ENCODE measurements at places on chromosomes 2 and 18.

DNA sequence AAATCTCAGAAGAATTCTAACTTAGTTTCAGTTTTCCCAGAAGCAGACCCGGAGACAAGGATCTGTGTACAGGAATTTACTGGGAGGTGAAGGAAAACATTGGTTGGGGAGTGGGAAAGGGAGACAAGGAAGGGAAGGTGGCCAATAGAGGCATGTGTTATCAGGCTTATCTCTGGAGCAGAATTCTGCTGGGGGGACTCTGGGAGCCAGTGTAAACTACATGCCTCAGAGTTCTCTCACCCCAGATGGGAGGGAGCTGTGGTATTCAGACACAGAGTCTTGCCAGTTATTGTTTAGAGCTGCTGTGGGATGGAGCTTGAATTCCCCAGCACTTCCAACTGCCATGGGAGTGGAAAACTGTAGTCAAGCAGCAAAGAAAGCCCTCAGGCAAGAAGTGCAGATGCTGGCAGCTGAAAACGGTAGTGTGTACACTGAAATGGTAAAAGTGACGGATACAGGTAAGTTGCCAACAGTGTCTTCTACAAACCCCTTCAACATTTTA lies 19.0 kb downstream of the DNPEP start:
- DNase-seq, result no peak

- no peak for DNase-seq
Observed at GRCh38 chr2:130327703-130328527, 14.8 kb upstream of the IMP4 start.

- peak; percentile 76 for DNase-seq
Observed at GRCh38 chr2:96960153-96960961, 26.0 kb downstream of the FAM178B start.

GRCh38 chr2:127044977-127045661 lies 61.8 kb downstream of the BIN1 start:
- no peak for DNase-seq

DNA sequence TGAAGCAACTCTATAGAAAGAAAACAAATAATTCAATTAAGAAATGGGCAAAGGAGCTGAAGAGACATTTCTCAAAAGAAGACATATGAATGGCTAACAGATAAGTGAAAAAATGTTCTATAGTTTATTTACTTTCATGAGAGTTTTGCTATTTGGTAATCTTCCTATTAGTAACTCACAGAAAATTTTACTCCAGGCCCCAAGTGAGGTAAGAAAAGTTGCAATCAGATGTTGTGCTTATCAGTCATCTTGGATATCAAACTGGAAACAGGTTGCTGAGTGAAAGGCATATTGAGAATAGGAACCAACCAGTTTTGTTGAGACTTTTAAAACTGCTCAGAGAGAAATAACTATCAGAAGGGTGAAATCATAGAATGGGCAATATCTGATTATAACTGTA lies 1179.0 kb upstream of the ACVR2A start:
- DNase-seq, result no peak

DNA sequence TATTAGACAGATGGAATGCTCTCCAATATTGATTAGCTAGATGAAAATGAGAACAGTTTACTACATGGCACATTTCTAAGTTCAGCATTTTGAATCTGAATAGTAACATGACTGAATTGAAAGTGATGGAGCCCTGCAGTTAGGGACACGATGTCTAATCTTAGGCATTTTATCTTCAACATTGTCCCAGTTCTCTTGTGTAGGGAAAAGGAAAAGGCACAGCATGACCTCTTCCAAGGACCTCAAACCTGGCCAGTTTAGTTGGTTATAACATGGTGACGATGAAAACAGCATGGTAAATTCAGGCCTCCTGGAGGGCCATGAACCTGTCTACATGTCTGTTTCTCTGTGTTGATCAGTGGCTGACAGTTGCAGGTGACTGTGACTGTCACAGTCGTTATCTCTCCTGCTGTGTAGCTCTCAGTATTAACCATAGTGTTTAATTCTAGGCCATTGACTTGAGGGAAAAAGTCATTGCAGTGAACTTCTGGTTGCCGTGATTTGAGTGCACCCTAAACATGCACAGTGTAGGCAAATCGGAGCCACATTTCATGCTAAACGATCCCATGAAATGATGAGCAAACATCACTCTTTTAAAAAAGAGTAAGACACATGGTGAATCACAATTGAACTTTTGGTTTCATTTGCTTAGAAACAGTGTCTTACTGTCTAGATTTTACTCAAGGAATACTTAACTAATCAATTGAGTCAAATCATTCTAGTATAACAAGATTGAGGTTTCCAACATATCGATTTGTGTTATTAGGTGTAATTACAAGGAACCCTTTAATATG lies 129.7 kb downstream of the PHLPP1 start:
- DNase-seq, result no peak

- DNase-seq, result no peak
Observed at GRCh38 chr18:25350489-25351251, 1.3 kb downstream of the ZNF521 start.

DNA sequence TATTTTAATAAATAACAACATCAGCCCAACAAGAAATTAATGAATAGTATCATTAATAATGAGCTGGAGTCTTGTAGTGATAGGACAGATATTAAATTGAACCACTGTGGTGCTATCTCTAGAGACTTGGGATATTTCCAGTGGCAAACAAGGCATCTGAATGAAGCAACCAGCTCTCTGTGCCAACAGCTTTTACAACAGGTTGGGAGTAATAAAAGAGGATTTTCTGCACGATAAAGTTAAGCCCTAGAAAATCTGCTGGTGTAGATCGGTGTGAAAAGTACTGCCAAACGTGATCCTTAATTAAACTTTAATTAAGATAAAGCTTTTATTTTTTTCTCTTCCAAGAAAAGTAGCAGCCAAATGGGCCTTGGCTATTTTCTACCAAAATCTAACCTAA lies 385.5 kb downstream of the NR4A2 start:
- no peak for DNase-seq

DNA sequence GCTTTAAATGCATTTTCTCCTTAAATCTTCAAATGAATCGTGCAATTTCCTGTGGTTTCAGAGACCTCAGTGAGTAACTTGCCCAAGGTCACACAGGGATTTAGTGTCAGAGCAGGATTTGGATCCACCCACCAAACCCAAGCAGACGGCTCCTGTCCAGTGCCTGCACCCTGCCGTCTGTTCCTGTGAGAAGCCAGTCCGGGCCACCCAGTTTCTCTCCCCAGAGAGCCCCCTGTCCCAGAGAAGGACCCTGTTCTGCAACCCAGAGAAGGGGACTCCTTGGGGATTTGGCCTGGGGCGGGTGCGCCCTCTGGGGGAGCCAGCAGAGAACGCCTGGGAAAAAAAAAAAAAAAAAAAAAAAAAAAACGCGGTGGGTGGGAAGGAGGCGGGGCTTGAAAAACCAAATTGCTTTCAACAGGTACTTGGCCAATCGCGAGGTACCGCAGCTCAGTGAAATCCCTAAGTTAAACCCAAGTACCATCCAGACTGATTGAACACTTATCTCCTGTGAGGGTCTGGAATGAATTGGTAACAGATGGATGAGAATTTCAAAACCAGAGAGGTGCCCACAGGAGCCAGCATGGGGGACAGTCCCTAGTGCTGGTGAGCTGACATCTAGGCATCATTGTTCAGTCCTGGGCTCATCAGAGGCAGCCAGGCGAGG lies 30.9 kb upstream of the REEP1 start:
- DNase-seq, result no peak

DNA sequence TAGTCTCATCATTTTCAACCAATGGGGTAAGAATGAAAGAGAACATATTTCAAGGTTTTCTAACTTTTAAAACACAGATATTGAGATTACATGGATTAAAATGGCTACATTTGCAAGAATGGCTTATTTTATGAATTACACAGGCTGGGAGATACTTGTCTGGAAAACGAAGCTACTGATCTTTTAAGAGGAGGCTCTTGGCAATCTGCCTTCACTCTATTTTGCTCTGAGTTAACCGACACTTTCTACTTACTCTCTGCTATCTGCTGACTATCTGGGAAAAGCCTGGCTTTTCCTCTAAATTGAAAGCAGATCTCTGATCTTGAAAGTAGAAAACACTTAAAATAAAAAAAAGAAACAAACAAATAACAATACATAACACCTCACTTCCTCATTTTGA lies 325.4 kb upstream of the LINC00305 start:
- no peak for DNase-seq

GRCh38 chr2:67234440-67234839 lies 162.7 kb upstream of the ETAA1 start:
- no peak for DNase-seq

DNA sequence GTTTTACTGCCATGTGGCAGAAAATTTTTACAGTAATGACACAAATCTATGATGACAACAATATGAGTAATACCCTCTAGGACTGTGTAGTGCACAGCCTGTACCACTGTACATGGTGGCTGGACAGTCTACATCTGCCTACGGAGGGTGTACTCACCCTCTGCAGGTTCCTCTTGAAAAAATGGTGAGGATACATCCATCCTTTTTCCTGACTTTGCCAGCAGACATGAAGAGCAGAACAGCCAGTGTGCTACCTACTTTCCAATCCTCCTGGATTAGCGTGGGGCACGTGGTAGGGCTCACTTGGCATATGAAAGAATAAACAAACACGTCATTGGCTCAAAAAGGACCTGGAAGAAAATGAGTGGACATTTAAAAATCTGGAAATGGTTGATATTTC lies 62.6 kb downstream of the TRPM8 start:
- no peak for DNase-seq

GRCh38 chr2:120317916-120318315 lies 28.0 kb upstream of the INHBB start:
- no peak for DNase-seq

GRCh38 chr2:227687189-227687588 lies 20.6 kb downstream of the SCYGR5 start:
- DNase-seq, result no peak

DNA sequence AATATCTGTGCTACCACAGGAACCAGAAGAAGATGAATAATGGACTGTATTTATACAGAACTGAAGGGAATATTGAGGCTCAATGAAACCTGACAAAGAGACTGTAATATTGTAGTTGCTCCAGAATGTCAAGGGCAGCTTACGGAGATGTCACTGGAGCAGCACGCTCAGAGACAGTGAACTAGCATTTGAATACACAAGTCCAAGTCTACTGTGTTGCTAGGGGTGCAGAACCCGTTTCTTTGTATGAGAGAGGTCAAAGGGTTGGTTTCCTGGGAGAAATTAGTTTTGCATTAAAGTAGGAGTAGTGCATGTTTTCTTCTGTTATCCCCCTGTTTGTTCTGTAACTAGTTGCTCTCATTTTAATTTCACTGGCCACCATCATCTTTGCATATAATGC lies 1399.9 kb downstream of the DPP10 start:
- DNase-seq, result no peak

DNA sequence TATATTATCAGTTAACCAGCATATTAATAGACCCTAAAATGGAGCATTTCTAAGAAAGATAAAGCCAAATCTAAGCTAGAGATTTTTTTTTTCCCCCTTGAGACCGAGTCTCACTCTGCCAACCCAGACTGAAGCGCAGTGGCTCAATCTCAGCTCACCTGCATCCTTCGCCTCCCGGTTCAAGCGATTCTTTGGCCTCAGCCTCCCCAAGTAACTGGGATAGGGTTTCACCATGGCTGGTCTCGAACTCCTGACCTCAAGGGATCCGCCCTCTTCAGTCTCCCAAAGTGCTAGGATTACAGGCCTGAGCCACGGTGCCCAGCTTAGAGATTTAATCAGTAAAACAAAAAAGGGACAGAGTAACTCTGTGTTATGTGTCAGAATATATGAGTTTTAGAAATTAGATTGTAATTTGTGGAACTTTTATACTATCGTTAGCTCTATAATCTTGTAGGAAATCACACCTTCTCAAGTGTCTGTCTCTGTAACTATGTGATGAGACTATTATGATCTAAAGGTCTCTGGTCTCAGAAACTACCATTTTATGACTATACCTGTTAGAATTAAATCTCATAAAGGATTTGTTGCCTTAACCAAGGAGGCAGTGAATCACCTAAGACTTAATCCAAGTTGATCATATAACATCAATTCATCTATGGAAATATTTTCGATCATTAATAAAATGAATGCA lies 34.0 kb downstream of the YWHAQ start:
- DNase-seq, result no peak

DNA sequence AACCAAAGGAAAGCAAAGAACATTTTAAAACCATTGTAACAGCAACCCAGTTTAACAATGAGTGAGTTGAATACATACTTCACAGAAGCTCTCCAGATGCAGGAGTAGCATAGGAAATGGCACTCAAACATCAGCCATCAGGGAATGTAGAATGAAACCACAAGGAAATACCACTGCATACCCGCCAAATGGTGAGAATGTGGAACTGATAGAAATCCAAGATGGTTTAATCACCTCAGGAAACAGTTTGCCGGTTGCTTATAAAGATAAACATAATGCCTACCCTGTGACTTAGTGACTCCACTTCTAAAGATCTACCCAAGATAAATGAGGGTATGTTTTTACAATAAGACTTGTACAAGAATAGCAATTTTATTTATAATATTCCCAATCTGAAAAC lies 132.0 kb downstream of the GALNT1 start:
- no peak for DNase-seq

- DNase-seq, result no peak
Observed at GRCh38 chr2:37154785-37155184, 2.0 kb downstream of the EIF2AK2 start.

GRCh38 chr18:24071029-24071428 lies 56.5 kb downstream of the TTC39C start:
- no peak for DNase-seq

DNA sequence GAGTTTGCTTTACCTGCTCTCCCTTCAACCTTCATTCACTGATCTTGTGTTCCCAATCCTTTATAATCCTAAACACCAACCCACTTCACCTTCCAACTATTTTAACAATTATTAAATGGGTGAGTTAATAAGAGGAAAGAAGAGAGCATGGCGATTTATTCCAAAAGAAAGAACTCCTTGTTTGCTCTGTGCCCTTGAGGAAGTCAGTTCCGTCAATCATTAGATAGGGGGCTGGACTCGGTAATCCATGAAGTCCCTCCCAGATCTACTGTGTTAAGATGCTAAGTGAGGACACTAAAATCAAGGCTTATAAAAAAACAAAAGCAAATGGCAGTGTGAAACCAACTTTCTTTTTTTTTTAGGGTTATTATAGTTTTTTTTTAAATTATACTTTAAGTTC lies 589.9 kb downstream of the XIRP2 start:
- DNase-seq, result no peak

DNA sequence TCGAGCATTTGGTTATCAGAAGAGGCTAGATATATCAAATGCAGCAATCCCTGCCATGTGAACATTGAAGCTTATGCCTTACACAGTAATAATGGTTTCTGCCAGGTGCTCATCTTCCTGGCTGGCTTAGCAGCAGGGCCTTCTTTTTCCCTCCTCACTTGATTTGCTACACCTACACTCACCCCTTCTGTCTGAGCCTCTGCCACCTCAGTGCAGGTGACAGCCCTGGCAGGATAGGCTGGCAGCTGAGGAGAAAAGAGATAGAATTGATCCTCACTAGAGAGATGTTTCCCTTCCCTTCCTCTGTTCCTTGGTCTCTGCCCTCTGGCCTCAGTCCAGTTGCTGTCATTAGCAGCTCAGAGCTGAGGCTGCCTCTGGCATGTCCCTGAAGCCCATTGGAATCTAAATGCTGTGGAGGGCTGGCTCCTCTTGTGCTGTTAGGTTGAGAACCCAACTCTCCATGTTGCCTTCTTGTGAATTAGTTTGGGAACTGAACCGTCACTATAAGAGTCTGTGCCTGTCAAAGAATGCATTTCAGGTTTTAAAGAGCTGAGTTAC lies 18.2 kb downstream of the MPHOSPH10 start:
- no peak for DNase-seq

- no peak for DNase-seq
Observed at GRCh38 chr2:55524884-55525437, 5.4 kb downstream of the CFAP36 start.

- peak; percentile 100 for DNase-seq
Observed at GRCh38 chr18:80034068-80034851, at the start of gene RBFA. Gene RBFA, plus strand, starts transcription at chr18:80034434. Its CDS starts 62 bp downstream, at chr18:80034496.

- DNase-seq, result no peak
Observed at GRCh38 chr2:85852152-85852840, 36.5 kb downstream of the ST3GAL5 start.
